ENCODE measurements at places on chromosomes 5 and 9.
A peak's percentile ranks its signal among the peaks of the same experiment; 100 is the strongest.

DNA sequence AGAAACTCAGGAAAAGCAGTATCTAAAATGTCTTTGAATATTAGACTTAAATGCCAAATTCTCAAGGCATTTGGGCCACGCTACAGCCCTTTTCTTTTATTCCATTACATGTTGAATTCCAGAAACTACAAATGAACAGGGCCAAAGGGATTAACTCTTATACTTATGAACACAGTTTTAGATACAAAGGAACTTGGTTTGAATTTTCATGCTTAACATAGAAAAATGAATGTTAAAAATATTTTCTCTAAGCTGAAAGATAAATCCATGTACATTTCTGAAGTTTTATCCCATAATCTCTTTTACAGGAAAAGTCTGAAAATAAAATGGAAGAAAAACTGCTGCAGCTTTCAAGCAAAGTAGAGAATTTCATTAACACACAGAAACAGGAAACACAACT lies 56.8 kb downstream of the FAM81B start:
- no peak for DNase-seq

GRCh38 chr9:121910491-121911040 lies 182.5 kb downstream of the TTLL11 start:
- no peak for DNase-seq

DNA sequence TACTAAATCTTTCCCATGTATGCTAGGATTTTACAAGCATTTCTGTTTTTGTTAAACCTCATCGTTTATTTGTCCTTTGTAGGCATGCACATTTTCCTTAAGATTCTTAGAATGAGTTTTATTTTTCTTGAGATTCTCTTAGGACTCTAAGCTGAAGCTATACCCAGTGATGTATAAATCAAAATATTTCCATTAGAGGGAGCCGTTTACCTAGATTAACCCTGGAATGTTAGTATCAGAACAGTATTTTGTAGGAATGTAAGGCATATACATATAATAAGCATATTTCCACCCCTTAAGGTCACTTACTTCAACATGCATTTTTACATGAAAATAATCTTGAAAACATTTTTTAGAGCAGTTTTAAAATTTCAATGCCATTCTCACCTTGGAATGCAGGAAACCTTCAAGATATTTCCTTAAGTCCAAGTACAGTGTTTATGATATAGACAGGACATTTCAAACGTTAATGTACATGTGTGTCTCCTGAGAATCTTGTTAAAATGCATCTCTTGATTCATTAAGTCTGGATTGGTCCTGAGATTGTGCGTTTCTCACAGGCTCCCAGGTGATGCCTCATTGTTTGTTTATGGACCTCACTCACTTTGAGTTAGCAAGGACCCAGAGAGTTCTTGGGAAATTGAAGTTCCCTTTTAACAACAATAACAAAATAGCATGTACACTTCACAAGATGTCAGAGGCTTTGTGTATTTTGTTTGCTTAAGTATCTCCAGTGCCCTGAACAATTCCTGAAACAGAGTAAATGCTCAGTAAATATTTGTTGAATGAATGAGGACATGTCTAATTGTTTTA lies 34.9 kb upstream of the FCHO2 start:
- no peak for DNase-seq

DNA sequence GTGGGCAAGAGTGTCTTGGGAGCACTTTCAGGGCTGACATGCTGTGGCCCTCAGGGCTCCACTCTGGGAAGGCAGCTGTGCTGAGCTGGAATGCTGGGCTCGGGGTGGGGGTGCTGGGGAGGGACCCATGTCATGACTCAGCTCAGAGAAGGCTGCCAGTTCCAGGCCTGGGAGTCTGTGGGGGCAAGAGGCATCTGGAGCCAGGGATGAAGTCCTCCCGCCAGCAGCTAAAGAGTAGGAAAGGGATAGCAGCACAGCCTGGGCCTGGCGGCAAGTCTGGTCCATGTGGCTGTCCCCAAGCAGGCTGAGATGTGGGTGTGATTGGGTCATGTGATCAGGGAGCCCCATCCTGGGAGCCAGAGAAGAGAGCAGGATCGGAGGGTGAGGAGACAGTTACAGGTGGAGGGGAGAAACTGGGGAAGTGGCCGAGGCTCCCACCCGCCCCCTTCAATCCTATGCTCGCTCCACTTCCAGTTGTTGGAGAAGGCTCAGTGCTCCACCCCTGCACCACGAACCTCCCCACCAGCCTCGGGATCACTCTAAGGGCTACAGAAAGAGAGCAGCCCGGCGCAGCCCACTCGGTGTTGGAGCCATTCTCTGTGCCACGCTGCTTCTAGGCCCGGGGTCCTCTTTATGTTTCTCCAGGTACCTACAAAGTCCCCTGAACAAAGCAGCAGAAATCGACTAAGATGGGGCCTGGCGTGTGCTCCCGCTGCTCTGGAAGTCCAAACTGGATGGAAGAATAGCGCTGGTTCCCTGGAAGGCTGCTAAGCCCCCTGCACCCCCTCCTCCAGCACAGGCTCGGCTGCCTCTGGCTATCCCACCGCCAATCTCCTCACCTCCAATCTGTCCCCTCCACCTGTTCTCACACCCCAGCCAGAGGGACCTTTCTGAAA lies 12.0 kb downstream of the PDGFRB start:
- peak; percentile 39 for DNase-seq

- no peak for DNase-seq
Measured at GRCh38 chr5:31036411-31036810, 157.1 kb upstream of the CDH6 start.

GRCh38 chr5:539469-540070 lies 15.3 kb upstream of the SLC9A3 start:
- DNase-seq: no peak

- no peak for DNase-seq
Measured at GRCh38 chr5:135245521-135246499, 153.2 kb downstream of the MACROH2A1 start.

DNA sequence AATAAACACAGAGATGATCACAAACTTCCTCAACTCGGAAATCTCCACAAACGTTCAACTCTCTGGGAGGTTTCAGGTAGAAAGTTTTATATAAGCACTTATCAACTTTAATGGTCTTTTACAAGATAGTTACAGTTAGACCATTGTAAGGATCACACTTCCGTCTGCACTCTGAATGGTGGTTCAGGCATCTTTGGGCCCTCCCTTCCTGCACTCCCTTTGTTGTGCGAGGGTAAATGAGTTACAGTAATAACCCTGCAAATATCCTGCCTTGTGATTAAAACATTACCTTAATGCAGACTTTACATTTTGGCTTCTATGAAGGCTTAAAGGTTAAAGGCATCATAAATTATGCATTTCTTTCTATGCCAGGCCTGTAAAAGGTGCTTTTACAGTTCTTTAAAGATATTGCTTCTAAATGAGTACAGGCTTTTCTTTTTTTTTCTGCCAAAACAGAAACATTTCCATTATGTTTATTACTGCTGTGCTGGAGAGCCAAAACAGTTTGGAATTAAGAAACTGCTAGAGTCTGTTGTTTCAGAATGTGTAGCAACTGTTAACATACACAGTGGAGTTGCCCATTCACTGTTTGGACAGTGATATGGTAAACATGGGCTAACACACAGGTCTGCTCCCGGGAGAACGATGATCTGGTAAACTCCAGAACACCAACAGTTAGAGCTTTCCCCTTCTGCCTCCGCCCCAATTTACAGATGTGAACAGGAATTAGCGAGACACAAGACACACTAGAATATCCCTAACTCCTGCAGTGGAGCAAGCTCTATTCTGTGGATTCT lies 1.1 kb downstream of the PRUNE2 start:
- no peak for DNase-seq

- DNase-seq: no peak
Measured at GRCh38 chr9:88786291-88787079, 204.8 kb upstream of the S1PR3 start.

DNA sequence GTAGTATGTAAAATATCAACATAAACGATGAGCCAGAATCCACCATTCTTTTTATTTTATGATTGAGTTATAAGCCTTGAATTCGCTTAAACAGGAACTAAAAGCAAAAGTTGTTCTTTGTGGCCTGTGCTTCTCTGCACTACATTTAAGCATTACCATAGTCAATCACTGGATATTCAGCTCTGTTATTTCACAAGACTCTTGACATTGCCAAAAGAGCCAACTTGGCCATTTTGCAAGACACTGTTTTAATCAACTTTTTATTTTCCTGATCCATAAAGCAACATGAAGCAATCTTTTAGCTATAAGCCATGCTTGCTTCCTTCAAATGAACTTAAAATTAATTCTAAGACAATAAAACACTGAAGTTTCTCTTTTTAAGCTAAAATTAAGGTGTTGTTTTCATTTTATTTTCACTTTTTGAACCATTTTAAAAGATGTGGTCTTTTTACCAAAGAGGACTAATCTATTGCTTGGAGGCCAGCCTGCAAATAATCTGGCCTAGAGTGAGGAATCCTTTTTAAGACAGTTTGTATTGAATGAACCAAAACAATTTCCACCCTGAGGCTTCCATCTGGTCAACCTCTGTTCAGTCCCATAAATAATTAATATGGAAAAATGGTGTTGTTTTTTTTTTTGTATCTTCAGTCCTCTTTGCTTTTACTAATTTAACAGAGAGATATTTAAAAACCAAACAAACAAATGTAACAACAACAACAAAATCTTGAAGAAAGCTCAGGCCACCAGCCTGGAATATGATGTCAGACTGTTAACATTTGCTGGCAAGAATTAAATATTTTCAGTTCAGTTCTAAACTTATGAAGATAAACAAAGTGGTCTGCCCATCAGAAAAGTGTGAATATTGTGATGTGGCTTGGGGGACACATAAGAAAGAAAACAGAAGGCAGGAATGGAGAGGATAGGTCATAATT lies 274.4 kb downstream of the MARCHF11 start:
- no peak for DNase-seq

DNA sequence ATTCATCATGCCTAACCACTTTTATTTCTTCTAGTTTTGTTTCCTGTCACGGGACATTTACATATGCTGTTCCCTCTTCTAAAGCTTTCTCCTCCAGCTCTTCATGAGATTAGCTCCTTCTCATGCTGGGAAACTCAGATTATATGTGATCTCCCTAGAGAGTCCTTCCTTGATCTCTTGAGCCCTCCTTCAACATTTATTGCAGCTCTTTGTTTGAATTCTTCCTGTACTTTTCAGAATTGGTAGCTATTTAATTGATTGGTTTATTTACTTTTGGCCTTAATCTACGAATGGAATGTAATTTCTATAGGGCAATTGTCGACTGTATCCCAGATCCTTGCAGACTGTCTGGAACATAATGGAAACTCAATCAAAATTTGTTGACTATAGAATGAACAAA lies 9.7 kb upstream of the TRPM3 start:
- no peak for DNase-seq

GRCh38 chr5:30108051-30108450 lies 1085.4 kb upstream of the CDH6 start:
- DNase-seq: no peak

GRCh38 chr9:136307215-136307750 lies 3.4 kb upstream of the CCDC187 start:
- no peak for DNase-seq

DNA sequence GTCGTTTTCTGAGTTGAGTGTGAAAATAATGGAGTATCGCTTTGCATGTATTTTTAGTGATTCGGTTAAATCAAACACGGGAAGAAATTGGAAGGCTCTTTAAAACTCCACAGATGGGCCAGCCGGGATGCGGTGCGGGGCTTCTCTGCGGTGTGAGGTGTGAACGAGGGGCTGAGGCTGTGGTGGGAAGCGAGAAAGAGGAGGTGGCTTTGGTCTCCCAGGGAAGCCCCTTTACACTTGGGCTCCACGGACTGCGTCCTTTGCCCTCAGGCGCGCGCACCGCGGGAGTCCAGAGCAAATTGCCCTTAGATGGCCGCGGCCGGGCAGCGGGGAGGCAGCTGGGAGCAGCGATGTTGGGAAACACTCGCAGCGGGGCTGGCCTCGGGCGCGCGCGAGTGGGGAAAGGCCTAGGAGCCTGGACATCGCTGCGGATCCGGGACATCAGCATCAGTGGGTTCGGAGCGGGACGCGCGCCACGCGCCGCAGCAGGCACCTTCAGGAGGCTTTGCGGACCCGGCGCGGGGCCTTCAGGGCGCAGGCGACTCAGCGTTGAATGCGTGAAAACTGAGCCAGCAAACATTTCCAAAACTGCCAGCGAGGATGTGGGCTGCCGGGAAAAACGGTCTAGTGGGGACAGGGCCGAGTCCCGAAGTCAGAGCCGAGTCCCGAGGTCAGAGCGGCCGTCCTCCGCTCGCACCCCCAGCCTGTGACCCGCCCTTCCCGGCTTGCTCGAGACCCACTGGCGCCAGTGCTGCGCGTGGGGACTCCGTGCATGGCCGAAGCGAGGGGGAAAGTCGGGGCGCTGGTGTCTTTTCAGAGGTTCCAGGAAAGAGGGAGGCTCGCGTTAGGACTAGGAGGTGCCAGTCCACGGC lies 6.5 kb downstream of the IRX1 start:
- DNase-seq: no peak

GRCh38 chr9:35675732-35676392 lies 2.1 kb downstream of the CA9 start:
- DNase-seq: no peak

DNA sequence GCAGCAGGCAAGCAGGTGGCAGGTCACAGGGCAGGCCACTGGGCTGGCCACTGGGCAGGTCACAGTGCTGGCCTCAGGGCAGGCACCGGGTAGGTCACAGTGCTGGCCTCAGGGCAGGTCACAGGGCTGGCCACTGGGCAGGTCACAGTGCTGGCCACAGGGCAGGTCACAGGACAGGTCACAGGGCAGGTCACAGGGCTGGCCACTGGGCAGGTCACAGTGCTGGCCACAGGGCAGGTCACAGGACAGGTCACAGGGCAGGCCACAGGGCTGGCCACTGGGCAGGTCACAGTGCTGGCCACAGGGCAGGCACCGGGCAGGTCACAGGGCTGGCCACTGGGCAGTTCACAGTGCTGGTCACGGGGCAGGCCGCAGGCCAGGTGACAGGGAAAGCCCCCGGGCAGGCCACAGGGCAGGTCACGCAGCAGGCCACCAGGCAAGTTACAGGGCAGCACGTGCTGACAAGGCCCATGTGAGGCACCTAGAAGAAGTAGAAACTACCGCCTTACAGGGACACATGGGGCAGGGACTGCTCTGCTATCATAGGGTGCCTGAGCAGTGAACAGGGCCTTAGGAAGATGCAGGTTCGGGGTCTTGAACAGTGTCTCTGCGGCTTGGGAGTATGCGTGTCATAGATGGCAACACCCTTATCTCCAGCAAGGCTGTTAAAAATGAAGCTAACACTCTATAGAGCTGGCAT lies 18.6 kb upstream of the MED10 start:
- DNase-seq: no peak

DNA sequence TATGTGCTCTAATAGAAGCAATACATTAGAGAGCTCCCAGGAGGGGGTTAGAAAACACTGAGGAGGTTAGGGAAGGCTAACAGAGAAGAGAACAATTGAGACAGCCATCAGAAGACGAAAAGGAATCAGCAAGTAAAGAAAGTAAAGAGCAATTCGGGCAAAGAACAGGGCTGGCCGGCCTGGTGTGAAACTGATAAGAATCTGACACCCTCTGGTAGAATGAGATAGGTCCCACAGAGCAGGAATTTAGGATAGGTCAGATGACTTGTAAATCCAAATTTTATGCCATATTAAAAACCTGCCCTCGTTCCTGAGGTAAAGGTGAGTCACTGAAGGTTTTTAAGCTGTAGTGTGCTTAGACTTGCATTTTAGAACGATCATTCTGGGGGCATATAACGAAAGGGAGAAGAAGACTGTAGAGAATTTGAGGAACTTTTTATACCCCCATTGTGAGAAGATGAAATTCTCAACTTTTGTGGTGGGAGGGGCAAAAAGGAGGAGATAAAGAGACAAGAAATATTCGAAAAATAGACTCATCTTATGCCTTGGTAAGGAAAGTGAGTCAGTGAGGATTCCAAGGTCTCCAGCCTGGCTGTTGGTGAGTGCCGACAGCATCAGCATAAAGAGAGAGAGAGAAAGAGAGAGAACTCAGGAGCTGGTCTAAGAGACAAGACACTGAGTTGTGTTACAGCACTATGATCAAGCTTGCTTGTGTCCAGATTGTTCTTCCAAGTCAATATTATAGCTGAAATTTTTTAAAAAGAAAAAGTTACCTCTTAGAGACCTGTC lies 51.3 kb downstream of the TMEM167A start:
- DNase-seq: no peak

All from NCI-H446 treated with DMSO at 0.1 percent for 48 hours (cell line).